Ovary (tissue), 10 donors: ENCODE measurements at places on chromosomes 7 and 10. TPM values are rescaled to one million over a fixed set of nuclear protein-coding genes. Genes with fewer than 3 reads are reported as not detected.

DNA sequence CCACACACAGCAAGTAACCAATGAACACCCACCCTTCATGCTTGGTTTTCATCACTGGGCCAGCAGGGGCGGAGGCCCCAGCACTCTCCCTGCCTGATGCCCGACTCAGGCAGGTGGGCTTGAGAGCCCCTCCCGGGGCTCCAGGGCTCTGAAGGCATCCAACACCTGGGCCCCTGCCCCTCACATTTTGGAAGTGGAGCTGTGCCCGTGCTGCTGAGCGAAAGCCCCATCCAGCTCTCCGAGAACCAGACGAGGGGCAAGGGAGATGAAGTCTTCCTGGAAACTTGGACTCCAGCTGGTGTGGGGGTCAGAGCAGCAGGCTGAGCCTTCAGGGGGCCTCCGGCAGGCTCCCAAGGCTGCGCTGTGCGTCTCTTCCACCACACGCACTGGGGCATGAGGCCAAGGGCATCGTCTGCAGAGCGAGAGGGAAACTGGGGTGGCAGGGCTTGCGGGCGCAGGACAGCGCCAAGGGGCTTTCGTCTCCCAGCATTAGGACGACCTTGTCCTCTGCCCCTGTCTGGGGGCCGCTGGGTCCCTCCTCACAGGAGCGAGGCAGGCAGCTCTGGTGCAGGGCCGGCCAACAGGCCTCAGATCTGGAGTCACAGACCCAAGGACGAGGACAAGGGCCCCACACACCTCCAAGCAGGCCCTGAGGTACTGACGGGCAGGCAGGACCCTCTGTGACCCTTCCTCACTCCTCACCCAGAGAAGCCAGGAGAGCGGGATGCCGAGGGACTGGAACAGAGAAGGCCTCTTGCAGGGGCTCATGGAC lies 108.3 kb upstream of the FAM20C start:
- DNase-seq: no peak
- H3K36me3 ChIP-seq: no peaks in the 10 kb centered on the region
- H3K4me1 ChIP-seq: no peaks in the 10 kb centered on the region
- no peak overlapping the region for H3K27ac ChIP-seq
- H3K27me3 ChIP-seq: no peaks in the 10 kb centered on the region

DNA sequence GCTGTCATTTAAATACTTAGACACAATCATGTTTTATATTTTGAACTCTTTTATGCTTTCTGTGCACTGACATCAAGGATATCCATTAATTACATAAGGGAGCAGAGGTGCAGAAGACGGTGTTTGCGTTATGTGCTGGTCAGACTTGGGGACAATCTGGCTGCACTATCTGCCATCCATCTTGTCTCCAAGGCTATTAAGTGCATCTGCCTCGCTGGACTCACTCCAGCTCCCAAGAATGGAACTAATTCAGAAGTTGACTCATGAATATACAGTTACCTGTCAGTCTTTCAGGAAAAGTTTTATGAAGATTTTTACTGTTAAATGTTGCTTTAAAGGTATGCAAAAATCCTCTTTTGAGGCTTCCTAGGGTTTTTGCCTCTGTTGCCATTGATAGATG lies 391.0 kb downstream of the SUGCT start:
- no peaks in the 10 kb centered on the region for H3K4me1 ChIP-seq
- H3K4me3 ChIP-seq: no peak overlapping the region
- no peak for DNase-seq
- no peaks in the 10 kb centered on the region for H3K36me3 ChIP-seq
- no peaks in the 10 kb centered on the region for H3K27me3 ChIP-seq

DNA sequence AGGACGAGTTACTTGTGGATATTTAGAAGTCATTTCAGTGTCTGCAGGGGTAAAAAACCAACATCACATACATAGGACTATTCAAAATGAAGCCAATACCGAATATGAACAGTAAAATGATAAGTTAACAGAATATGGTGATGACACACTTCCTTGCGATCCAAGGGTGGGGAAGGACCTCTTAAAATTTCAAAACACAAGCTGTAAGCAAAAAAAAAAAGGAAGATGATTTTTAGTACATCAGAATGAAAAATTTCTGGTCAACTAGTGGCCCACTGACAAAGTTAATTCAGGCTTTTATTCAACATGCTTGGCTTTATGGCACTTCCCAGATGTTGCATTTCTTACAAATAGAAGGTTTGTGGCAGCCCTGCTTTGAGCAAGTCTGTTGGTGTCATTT lies 19.0 kb upstream of the GALNTL5 start:
- H3K27me3 ChIP-seq: no peaks in the 10 kb centered on the region
- no peak overlapping the region for H3K27ac ChIP-seq
- no peaks in the 10 kb centered on the region for H3K36me3 ChIP-seq
- H3K4me1 ChIP-seq: no peaks in the 10 kb centered on the region
- H3K4me3 ChIP-seq: no peak overlapping the region

GRCh38 chr7:32415519-32415918 lies 74.7 kb downstream of the LSM5 start:
- no peak overlapping the region for H3K27ac ChIP-seq
- no peaks in the 10 kb centered on the region for H3K4me1 ChIP-seq
- H3K4me3 ChIP-seq: no peak overlapping the region
- no peak for DNase-seq

- DNase-seq: no peak
- peaks cover 3% of the 10 kb centered on the region for H3K27me3 ChIP-seq
- no peak overlapping the region for H3K27ac ChIP-seq
- H3K4me3 ChIP-seq: no peak overlapping the region
- no peaks in the 10 kb centered on the region for H3K36me3 ChIP-seq
Measured at GRCh38 chr7:156765901-156766656, 125.5 kb downstream of the RNF32 start.

DNA sequence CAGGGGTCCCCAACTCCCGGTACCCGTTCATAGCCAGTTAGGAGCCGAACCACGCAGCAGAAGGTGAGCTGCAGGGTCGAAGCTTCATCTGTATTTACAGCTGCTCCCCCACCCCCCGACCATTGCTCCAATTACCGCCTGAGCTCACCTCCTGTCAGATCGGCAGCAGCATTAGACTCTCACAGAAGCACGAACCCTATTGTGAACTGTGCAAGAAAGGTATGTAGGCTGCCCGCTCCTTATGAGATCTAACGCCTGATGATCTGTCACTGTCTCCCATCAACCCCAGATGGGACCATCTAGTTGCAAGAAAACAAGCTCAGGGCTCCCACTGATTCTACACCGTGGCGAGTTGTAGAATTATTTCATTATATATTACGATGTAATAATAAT lies 14.6 kb upstream of the AZGP1 start:
- H3K27me3 ChIP-seq: no peaks in the 10 kb centered on the region
- no peak for DNase-seq
- H3K4me1 ChIP-seq: no peaks in the 10 kb centered on the region
- H3K36me3 ChIP-seq: no peaks in the 10 kb centered on the region

GRCh38 chr7:104883248-104883717 lies 130.7 kb upstream of the KMT2E start:
- H3K27ac ChIP-seq: no peak overlapping the region
- no peak overlapping the region for H3K4me3 ChIP-seq
- no peaks in the 10 kb centered on the region for H3K27me3 ChIP-seq
- no peaks in the 10 kb centered on the region for H3K36me3 ChIP-seq
- DNase-seq: no peak

DNA sequence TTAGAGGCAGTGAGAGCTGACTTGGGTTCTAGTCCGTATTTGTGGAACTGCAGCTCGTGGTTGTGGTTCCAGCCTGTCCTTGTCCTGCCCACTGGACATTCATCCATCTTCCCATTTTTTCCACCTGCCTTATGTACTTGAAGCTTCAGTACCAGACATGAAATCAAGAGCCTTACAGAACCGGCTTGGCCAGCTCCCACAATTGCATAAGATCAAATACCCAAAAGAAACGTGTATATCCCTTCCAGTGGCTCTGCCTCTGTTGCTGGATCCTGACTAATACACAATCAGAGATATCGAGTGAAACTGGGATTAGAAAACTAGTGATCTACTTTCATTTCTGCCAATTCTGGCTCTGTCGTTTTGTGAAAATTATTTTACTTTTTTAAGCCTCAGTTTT lies 23.8 kb upstream of the LIPA start:
- H3K27ac ChIP-seq: no peak overlapping the region
- no peaks in the 10 kb centered on the region for H3K27me3 ChIP-seq
- DNase-seq: no peak

DNA sequence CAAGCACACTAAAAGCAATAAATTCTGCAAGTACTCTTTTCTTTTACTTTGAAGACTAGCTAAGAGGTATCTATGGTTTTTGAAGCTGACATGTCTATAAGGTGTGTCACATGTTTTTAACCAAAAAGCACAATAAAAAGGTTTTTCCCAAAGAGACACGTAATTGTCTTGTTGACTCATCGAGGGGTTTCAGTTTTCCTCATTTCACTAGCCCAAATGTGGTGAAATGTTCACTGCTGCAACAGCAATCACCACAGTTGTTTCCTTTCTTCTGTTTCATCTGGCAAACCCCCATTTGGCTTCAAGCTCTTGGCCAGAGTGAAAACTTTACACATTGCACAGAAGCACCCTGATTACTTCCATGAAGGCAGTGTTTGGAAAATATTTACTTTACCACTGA lies 3.8 kb upstream of the HOXA4 start:
- no peak for DNase-seq
- H3K27me3 ChIP-seq: no peaks in the 10 kb centered on the region
- H3K4me3 ChIP-seq: no peak overlapping the region
- H3K27ac ChIP-seq: no peak overlapping the region

Gene SKAP2
- total RNA-seq: 29.1 TPM

GRCh38 chr10:21989453-21990154 lies 13.9 kb downstream of the DNAJC1 start:
- no peaks in the 10 kb centered on the region for H3K36me3 ChIP-seq
- no peaks in the 10 kb centered on the region for H3K4me1 ChIP-seq
- DNase-seq: peak; percentile 77
- no peak overlapping the region for H3K4me3 ChIP-seq

Gene TUBB8
- not detected for total RNA-seq

DNA sequence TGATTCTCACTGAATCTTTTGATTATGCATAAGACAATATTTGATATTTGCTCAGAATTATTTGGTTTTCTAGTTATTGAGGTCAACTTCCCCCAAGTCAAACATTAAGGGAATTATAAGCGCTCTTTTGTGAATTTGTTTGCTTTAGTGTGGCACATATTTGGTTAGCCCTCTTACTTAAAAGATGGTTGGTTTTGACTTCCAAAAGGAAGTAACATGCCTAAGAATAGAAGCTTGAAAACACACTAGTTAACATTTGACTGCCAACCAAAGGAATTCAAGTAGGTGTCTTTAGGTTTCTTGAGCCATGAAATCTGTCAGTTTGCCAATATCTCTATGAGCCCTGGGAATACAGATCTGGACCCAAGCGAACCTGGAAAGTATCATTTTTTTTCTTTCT lies 24.9 kb downstream of the STEAP4 start:
- DNase-seq: no peak
- H3K27me3 ChIP-seq: no peaks in the 10 kb centered on the region
- no peak overlapping the region for H3K4me3 ChIP-seq
- no peak overlapping the region for H3K27ac ChIP-seq
- H3K36me3 ChIP-seq: no peaks in the 10 kb centered on the region
- no peaks in the 10 kb centered on the region for H3K4me1 ChIP-seq

DNA sequence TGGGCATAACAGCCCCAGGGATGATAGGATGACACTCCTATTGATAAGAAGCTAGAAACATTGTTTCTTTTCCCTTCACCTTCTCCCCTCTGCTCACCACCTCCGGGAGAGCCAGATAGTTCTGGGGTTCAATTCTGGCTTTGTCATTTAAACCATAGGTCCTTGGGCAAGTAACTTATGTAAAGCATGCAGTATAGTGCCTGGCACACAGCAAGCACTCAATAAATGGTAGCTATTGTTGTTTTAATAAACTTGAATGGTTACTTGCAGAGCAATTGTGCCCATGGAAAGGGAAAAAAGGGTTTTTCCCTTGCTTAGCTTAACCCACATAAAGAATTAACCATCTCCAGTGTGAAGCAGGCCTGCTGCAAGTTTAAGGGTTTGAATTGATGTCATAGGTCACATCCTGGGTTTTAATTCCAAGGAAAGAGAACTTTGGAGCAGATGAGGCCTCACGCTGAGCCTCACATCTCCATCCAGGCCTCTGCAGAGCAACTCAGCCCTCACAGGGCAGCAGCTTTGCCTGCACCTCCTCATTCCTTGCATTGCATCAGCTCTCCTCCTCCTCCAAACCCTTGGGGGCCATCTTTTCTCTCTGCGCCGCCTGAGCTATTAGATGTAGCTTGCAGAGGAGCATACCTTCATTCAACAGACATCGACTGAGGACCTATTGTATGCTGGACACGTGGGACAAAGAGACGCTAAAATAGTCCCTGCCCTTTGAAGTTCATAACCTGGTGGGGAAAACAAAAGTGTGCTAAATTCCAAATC lies 22.9 kb downstream of the ZNF775 start:
- H3K4me3 ChIP-seq: no peak overlapping the region
- H3K36me3 ChIP-seq: no peaks in the 10 kb centered on the region
- H3K4me1 ChIP-seq: peaks cover 11% of the 10 kb centered on the region
- DNase-seq: no peak
- H3K27ac ChIP-seq: no peak overlapping the region
- no peaks in the 10 kb centered on the region for H3K27me3 ChIP-seq

Gene GARIN1A
- total RNA-seq: 4.0 TPM

DNA sequence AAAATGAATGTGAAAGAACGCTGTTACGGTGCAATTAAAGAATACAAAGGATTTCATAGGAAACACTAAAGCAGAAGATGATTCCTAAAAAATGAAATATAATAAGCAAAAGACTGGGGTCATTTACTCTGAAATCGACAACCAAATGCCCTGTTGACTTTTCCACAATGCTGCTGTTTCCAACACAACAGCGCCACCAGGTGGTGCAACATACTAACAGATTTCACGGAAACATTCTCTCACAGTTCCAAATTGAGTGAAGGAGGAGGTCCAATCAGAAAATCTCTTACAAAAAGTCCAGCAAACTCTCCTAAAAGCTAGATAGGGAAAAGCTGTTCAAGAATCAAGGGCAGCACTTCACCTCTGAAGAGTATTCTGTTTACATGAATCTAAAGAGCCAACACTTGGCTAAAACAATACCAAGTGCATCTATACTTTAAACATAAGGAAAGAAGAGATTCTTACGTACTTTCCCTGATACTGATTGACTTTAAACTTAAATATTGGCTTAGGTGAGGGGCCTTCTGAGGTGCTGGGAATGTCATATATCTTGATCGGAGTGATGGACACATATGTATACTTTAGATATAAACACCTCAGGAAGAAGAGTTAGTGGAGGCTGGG lies 55.9 kb downstream of the UPF2 start:
- DNase-seq: peak; percentile 85
- H3K27me3 ChIP-seq: no peaks in the 10 kb centered on the region
- no peaks in the 10 kb centered on the region for H3K36me3 ChIP-seq
- no peaks in the 10 kb centered on the region for H3K4me1 ChIP-seq
- no peak overlapping the region for H3K4me3 ChIP-seq

- no peak for DNase-seq
- H3K4me1 ChIP-seq: no peaks in the 10 kb centered on the region
- H3K27me3 ChIP-seq: no peaks in the 10 kb centered on the region
- no peak overlapping the region for H3K27ac ChIP-seq
Measured at GRCh38 chr10:113971349-113971973, 72.2 kb upstream of the ADRB1 start.

Gene AGK
- total RNA-seq: 22.4 TPM

Gene SEMA3E
- not detected for total RNA-seq

GRCh38 chr10:110841767-110842267 lies 29.9 kb upstream of the PDCD4 start:
- H3K36me3 ChIP-seq: no peaks in the 10 kb centered on the region
- H3K27me3 ChIP-seq: no peaks in the 10 kb centered on the region
- H3K27ac ChIP-seq: no peak overlapping the region

- DNase-seq: no peak
- no peaks in the 10 kb centered on the region for H3K27me3 ChIP-seq
- H3K36me3 ChIP-seq: no peaks in the 10 kb centered on the region
- no peak overlapping the region for H3K4me3 ChIP-seq
- H3K27ac ChIP-seq: no peak overlapping the region
Measured at GRCh38 chr10:4001811-4002210, 216.8 kb upstream of the KLF6 start.
